NCI-H748 treated with DMSO at 0.1 percent for 48 hours (cell line): ENCODE measurements at places on chromosomes 1 and 21.

GRCh38 chr1:90067194-90067931 is 72.5 kb downstream of the ZNF326 start:
- no peak for DNase-seq

DNA sequence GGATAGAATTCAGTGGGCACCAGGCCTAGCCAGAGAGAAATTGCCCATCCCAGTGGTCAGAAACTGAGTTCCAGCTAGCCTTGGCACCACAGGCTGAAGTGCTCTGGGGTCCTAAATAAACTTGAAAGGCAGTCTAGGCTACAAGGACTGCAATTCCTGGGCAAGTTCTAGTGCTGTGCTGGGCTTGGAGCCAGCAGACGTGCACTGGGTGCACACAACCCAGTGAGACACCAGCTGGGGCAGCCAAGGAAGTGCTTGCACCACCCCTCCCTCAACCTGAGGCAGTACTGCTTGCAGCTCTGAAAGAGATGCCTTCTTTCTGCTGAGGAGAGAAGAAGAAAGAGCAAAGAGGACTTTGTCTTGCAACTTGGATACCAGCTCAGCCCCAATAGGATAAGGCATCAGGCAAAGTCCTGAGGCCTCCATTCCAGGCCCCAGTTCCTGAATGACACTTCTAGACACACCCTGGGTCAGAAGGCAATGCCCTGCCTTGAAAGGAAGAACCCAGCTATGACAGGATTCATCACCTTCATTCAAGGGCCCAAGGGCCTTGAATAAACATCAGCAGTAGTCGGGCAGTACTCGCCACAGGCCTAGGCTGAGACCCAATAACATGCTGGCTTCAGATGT is 55.1 kb downstream of the OVGP1 start:
- DNase-seq, result no peak

- no peak for DNase-seq
Measured at GRCh38 chr1:172177849-172178248, 242.6 kb upstream of the C1orf105 start.

DNA sequence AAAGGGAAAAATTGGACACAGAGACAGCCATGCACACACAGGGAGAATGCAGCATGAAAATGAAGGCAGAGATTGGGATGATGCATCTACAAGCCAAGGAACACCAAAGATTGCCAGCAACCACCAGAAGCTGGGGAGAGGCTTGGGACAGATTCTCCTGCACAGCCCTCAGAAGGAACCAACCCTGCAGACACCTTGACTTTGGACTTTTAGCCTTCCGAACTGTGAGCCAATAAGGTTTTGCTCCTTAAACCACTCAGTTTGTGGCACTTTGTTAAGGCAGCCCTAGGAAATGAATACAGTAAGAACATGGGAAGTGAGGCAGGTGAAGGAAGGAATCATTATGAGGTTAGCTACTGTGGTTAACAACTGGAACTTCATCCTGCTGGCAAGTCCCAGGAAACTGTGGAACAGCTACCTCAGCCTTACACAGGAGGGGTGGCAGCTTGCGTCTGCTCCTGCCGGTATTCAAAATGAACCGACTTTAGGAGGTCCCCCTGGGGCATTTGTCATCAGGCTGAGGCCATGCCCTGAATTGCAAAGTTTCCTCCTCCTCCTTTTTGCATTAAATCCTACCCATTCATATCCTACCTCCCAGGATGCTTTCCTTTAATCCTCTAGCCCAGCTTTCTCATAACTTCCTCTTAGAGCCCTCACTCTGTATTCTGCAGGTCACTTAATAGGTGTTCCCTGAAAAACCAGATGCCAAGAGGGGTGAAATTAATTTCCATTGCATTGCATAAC is 15.4 kb downstream of the CD247 start:
- no peak for DNase-seq

DNA sequence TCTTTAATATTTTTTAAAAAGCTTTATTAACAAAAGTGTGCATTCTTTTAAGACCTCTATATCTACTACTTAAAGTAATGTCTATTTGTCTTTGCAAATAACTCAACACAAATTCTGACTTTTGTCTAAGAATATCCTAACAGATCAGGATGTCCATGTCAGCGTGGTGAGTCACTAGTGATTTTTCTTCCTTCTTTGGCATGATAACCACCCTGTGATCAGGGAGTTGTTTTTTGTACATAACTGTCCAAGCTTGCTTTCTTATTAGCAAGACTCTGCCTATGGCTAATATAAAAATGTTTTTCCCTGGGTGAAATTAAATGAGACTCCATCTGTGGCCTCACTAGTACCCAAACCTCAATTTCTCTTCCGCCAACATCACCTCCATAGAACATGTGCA is 688.9 kb upstream of the ADGRL2 start:
- no peak for DNase-seq

GRCh38 chr1:111441573-111442192 is 7.4 kb downstream of the WDR77 start:
- DNase-seq, result no peak

- no peak for DNase-seq
Measured at GRCh38 chr1:16387201-16388188, 20.5 kb downstream of the SZRD1 start.

DNA sequence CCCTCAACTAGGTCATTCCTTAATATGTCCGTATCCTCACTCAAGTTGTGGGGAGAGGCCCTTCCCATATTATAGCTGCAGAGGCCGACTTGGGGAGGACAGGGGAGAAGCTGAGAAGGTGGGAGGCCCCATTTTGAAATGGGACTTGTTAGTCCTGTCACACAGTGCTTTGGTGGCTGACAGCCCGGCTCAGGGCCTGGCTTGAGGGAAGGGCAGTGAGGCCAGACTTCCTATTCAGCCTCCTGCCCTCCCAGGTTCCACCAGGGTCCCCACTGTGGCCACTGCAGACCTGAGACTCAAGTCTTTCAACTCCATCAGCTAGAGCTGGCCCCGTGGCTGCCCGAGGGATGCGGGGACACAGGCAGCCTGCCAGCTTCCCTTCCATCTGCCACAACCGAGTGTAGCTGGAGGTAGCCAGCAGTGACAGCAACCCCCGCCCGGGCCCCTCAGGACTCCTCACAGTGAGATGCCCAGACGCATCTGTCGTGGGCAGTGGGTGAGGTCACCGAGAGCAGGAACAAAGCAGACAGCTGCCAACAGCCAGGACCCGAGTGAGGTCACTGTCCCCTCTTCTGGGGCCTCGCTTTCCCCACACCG is 36.9 kb downstream of the SIM2 start:
- DNase-seq, result no peak

DNA sequence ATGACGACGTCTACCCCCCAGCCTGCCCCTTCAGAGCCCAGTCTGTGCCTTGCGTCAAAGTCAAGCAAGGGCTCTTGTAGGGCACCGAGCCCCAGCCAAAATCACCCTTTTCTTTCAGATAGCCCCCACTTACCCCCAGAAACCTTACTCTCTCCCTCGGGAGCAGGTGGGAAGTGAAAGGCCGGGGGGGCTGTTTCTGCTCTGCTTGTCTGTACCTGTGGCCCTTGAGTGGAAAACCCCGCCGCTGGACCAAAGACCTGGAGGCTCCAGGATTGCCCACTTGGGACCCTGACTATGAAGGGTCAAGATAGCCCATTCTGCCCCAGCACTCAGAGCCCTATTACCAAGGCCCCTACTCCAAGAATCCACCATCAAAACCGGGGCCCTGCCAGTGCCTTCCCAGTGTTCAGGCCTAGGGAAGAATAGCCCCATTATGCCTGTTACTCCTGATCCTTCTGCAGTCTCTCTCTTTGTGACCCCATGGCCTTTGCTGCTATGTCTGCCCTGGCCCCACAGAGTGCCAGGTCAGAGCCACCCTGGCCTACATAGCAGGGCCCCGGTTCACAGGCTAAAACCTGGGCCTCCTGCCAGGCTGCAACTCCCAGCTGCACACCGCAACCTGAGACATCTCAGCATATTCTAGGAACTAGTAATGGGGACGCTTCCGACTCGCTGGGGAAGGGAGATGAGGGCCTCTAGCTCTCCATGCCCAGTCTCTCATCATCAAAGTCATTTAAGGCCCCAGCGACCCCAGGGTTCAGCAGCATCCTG is 22.2 kb upstream of the HPDL start:
- no peak for DNase-seq

GRCh38 chr21:41662761-41663160 is 104.1 kb downstream of the RIPK4 start:
- DNase-seq, result no peak

- peak; percentile 48 for DNase-seq
Measured at GRCh38 chr1:91404151-91405012, at the start of gene HFM1. TSS of gene HFM1 (minus strand) at chr1:91404837. CDS start at chr1:91401082, 3,755 bp downstream.

DNA sequence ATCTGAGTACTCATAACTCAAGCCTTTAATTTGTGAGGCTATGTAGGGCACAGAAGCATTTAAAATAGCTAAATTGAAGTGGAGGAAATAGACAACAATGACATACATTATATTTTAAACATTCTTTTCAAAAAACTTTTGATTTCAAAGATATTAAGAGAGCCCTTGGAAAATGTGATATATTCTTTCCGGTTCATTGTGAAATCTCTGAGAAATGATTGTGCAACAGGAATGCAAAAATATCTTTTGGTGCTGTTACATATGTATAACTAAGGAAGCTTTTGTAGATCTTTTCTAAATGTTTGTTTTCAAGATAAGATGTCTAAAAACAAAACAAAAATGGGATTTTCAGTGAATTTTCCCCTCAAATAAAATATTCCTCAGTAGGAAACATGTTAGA is 185.2 kb downstream of the LEPR start:
- DNase-seq, result no peak

DNA sequence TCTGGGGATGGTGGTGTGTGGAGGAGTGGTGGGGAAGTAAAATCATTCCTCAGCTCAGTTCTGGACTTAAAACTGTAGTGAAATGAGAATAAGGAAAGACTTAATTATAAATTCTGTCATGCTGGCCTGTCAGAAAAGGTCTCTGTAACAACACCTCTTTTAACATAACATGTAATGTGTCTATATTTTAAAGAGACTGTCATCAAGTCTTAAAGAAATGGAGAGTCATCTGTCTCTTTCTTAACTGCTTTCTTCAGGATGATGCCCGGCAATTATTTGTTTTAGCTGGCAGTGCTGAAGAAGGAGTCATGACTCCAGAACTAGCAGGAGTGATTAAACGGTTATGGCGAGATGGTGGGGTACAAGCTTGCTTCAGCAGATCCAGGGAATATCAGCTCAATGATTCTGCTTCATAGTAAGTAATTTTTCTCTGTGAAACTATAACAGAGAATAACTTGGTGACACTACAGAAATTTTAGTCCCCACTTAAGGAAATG is 30.6 kb downstream of the GNAI3 start:
- DNase-seq, result no peak

GRCh38 chr1:152107984-152108881 is 7.0 kb downstream of the TCHH start:
- DNase-seq, result no peak

GRCh38 chr1:217622042-217622441 is 8.8 kb downstream of the GPATCH2 start:
- DNase-seq, result no peak

DNA sequence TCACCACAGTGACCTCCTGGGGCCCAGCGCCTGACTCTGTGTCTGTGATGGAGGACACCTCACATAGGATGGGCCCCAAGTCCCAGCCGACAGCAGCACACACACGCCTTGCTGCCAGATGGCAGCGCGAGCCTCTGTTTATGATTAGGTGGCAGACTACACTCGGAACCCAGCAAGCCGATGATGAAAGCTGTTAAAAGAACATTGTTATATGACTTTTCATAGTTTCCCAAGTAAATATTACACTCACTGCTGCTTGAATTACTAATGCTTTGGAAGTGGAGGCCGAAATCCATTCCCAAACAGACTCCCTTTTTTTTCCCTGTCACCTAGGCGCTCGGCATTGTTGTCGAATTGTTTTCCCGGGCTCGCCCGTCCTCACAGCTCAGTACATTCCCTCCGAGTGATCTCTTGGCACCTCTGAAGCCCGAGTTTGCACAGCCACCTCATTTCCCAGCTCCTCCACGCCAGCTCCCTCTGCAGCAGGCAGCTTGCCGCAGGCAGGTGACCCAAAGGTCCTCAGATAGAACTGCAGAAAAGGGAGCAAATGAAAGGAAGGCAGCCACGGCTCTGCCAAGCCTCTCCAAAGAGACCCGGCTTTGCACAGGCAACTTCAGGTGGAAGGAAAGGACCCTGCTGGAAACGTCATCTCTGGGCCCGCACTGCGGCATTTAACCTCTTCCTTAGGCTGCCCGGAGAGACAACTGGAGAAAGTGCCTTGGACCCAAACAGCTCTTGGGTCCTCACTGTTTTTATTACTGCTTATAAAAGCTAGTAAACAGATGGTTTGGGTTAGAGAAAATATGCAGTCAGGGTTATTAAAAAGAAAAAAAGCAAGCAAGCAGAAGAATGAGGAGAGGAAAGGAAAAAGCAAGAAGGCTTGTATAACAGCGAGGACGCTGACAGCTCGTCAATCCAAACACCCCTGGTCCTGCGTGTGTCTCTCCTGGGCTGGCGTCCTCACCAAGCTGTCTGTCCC is 72.2 kb upstream of the SLC25A33 start:
- no peak for DNase-seq

- DNase-seq, result peak; percentile 12
Measured at GRCh38 chr21:18384771-18385170, 18.8 kb downstream of the TMPRSS15 start.

DNA sequence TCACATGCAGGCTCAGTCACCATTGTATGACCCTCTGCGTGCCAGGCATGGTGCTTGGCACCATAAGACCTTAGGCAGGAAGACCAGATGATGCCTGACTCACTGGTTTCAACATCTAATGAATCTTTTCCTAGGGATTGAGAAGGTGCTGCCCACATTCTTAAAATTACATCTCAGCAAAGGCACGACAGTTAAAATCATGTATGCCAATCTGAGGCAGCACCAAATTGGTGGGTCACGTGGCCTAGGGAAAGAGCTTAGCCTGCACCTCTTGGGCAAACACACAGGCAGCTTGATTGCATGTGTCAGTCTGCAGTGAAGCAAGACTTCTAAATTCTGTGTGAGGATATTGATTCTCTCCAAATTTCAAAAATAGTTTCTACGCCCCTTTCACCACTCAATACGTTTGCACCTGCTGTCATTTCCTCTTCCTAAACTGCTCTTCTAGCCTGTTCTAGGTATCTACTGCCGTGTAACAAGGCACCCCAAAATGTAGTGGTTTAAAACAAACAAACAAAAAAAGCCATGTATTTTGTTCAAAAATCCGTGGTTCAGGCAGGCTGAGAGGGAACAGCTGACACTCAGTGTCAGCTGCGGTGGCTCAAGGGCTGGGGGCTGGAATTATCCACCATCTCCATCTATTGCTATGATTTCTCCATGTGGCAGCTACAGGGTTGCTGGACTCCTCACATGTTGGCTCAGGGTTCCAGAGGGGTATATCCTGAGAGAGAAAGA is 160.2 kb upstream of the FGGY start:
- no peak for DNase-seq

DNA sequence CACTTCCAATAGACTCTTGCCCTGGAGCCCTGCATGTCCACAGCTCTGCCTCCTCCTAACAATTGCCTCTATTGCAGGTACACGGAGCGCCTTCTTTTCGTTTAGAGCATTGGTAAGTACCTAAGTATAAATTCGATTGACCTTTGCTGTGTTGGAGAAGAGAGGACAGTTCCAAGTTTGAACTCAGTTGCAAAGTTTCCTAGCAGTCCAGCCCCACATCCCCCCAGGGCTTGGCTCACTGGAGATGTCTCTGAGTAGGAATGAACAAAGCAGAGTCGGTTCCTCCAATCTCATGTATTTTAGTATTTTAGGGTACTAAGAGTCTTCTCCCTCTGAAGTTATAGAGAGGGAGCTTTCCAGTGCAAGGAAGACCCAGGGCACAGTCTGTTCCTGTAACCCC is 238.9 kb upstream of the AJAP1 start:
- no peak for DNase-seq
